ENCODE measurements at places on chromosomes 3 and 15. TPM values are rescaled to one million over a fixed set of nuclear protein-coding genes. Genes with fewer than 3 reads are reported as not detected.

The ZBED2 gene
- total RNA-seq, result not detected

The MCTP2 gene
- total RNA-seq, result 27.0 TPM

The CKMT1A gene
- total RNA-seq, result not detected

The GRM2 gene
- total RNA-seq, result under 0.01 TPM

The AMIGO3 gene
- 0.32 TPM for total RNA-seq

The MAP1A gene
- total RNA-seq, result 124 TPM

The CCDC54 gene
- not detected for total RNA-seq

The CRYGS gene
- total RNA-seq, result 1.6 TPM

The PTPRG gene
- total RNA-seq, result 110 TPM

The C3orf20 gene
- total RNA-seq, result 0.13 TPM

The SCAANT1 gene
- not detected for total RNA-seq

The KCNH8 gene
- total RNA-seq, result not detected

The MELTF gene
- total RNA-seq, result 53.1 TPM

The ALDH1L1 gene
- under 0.01 TPM for total RNA-seq

The COL6A5 gene
- not detected for total RNA-seq

The TSPAN3 gene
- total RNA-seq, result 371 TPM

The CPN2 gene
- not detected for total RNA-seq

The CRELD1 gene
- 14.1 TPM for total RNA-seq

The GUCA1C gene
- total RNA-seq, result not detected

The GOLGA6D gene
- not detected for total RNA-seq

The FBXO40 gene
- total RNA-seq, result not detected

The C3orf80 gene
- total RNA-seq, result 0.13 TPM

The MGA gene
- total RNA-seq, result 46.3 TPM

The TRA2B gene
- 206 TPM for total RNA-seq

The CPLX3 gene
- total RNA-seq, result not detected

The ARL14 gene
- 0.11 TPM for total RNA-seq

The MAP2K5 gene
- 9.3 TPM for total RNA-seq

The NKIRAS1 gene
- 12.0 TPM for total RNA-seq

The CHAC1 gene
- total RNA-seq, result 9.8 TPM

The XIRP1 gene
- total RNA-seq, result not detected

The RASL12 gene
- total RNA-seq, result 0.52 TPM

The FEZF2 gene
- not detected for total RNA-seq

The TBC1D5 gene
- total RNA-seq, result 149 TPM

The CCR4 gene
- not detected for total RNA-seq

The CCNB2 gene
- total RNA-seq, result 35.7 TPM

The ASB14 gene
- 0.11 TPM for total RNA-seq

The ARHGEF26 gene
- total RNA-seq, result 5.2 TPM

The SLC35G2 gene
- 15.3 TPM for total RNA-seq

The OXTR gene
- 0.76 TPM for total RNA-seq

The SH2D7 gene
- not detected for total RNA-seq

The ZNF860 gene
- 2.8 TPM for total RNA-seq

The CASR gene
- not detected for total RNA-seq

The CLRN1 gene
- not detected for total RNA-seq

The TMEM108 gene
- not detected for total RNA-seq

The GOLGA6L24 gene
- total RNA-seq, result not detected

The RETNLB gene
- total RNA-seq, result not detected

The FANCD2OS gene
- total RNA-seq, result not detected

The TNFAIP8L3 gene
- total RNA-seq, result 3.0 TPM

The CPEB1 gene
- total RNA-seq, result 36.4 TPM

The SERPINI1 gene
- 10.3 TPM for total RNA-seq

The PARP6 gene
- total RNA-seq, result 28.8 TPM

The BUB1B gene
- 16.3 TPM for total RNA-seq

The MUC20 gene
- 1.6 TPM for total RNA-seq

The CSK gene
- total RNA-seq, result 19.9 TPM

The CCR5 gene
- under 0.01 TPM for total RNA-seq

The AHSG gene
- total RNA-seq, result 0.11 TPM

The GRAMD1C gene
- total RNA-seq, result 2.2 TPM

The ARPIN gene
- total RNA-seq, result 17.0 TPM
